ENCODE measurements at places on chromosomes 12 and 14.
A peak's percentile ranks its signal among the peaks of the same experiment; 100 is the strongest.

DNA sequence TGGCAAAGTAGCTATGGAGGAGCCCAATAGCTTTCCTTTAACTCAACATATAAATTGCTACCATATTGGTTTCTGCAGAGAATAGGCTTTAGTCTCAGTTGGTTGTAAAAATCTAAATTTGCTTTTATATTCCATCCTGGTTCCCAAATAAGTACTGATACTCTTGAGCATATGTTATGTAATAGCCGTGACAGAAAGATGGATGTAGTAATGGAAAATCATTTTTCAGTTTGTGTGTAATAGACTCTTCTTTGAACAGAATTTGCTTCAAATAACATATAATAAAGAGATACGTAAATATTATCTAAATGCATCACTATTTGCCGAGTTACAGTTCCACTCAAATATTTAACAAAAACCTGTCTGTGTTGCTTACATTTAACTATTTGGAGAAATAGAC, 271.6 kb downstream of the LRFN5 start:
- no peak for DNase-seq

DNA sequence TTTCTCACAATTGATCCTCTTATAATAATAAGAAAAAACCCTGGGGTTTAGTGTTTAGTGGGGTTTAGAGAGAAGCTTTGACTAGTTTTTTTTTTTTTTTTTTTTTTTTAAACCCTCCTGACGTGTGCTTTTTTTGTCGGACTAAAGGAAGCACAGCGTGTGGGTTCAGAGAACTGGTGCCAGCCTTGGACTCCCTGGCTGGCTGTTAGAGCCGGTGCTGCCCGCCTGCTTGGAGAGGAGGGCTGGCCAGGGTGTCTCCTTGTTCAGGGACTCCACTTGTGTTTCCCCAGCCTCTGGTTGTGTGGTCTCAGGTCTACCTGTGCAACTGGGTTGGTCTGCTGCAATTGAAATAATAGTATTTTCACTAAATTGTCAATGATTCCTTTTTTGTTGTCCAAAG, 54.1 kb upstream of the ASPG start:
- DNase-seq = no peak

GRCh38 chr12:44100264-44100663, 264.4 kb downstream of the TMEM117 start:
- no peak for DNase-seq

GRCh38 chr12:71162832-71163763, 5.3 kb upstream of the TSPAN8 start:
- no peak for DNase-seq

DNA sequence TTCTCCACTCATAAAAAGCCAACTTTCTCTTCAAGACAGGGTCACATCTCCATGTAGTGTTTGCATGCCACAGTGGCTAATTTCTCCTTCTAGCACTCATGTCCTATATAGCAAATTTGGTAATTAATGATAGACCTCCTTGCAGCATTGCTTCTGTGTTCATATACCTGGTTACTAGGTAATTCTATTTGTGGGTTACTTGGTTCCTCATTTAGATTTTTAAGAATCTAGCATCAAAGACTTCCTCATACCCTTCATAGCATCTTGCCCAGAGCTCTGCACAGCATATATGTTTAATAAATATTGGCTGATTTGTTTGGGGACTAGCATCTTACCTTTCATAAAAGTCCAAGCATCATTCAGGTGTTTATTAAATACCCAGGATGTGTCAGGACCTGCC, 152.1 kb downstream of the DUSP6 start:
- no peak for DNase-seq

- DNase-seq = no peak
Measured at GRCh38 chr14:85529803-85530574, at the start of gene FLRT2. TSS of gene FLRT2 (plus strand) at chr14:85530144. CDS start at chr14:85621515, 91,371 bp downstream.

GRCh38 chr12:41365653-41366171, 177.6 kb downstream of the PDZRN4 start:
- DNase-seq = no peak

GRCh38 chr14:22668417-22668816, 24.3 kb upstream of the OR6J1 start:
- DNase-seq = no peak

DNA sequence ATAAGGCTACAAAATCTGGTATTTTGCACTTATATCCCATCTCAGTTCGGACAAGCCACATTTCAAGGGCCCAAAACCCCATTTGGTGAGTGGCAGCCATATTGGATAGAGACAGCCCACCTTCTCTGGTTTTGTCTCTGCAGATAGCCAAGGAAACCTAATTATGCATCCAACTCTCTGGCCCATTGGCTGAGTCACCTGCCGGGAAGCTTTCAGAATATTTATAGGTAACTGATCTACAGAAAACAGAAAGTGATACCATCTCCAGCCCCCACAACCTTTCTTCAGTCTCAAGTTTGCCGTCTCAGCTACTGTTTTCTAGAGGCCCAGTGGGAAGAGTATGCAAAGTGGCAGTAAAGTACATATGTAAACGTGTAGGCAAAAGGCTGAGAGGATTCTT, 33.7 kb upstream of the PPP1CC start:
- peak; percentile 32 for DNase-seq

- peak; percentile 31 for DNase-seq
Measured at GRCh38 chr14:55271572-55272298, 514 bp downstream of the FBXO34 start.

GRCh38 chr14:94571950-94572349, 9.3 kb upstream of the SERPINA5 start:
- DNase-seq = no peak

- no peak for DNase-seq
Measured at GRCh38 chr12:70644861-70645260, 7.6 kb upstream of the PTPRB start.

GRCh38 chr12:21336656-21337055, 1.9 kb upstream of the SLCO1A2 start:
- DNase-seq = no peak

DNA sequence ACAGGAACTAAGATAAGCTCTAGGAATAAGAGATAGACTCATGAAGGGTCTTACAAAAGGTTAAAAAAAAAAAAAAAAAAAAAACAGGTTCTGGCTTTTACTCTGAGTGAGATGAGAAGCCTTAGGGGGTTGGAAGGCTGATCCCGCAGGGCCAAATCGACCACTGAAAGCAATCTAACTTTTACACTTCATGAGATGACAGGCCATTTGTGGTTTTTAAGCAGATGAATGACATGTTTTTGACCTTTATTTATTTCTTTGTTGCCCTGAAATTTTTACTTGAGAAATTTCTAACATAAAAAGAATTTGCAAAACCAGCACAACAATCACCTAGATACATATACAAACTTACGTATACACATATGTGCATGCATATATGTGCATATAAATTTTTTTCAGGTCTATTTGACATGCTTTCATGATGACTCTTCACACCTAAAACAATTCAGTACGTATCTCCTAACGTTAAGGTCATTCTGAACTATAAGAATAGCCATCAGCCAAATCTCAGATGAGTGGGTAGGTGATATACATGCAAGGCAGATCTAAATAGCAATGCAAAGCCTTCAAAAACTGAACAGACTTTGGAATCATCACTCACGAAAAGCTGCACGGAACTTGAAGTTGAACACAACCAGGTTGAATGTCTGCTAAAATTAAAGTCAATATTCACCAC, 87.0 kb downstream of the R3HDM2 start:
- DNase-seq = no peak

DNA sequence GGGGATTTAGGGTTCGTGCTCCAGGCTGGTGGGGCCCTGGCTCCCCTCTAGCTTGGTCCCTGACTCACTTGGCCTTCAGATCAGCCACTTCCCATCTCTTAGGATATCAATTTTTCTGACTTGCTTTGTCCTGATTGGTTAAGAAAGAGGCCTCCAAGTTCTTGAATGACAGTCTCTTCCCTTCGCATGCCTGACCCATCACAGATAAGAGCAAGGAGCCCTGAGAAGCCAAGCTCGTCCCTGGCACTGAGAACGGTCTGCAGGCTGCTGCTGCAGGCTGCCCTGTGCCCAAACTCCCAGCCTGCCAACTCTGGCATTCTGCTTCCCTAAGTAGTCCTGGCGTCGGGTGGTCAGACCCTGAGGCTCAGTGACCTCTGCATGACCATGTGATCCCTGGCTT, 794 bp upstream of the LRTM2 start:
- no peak for DNase-seq

DNA sequence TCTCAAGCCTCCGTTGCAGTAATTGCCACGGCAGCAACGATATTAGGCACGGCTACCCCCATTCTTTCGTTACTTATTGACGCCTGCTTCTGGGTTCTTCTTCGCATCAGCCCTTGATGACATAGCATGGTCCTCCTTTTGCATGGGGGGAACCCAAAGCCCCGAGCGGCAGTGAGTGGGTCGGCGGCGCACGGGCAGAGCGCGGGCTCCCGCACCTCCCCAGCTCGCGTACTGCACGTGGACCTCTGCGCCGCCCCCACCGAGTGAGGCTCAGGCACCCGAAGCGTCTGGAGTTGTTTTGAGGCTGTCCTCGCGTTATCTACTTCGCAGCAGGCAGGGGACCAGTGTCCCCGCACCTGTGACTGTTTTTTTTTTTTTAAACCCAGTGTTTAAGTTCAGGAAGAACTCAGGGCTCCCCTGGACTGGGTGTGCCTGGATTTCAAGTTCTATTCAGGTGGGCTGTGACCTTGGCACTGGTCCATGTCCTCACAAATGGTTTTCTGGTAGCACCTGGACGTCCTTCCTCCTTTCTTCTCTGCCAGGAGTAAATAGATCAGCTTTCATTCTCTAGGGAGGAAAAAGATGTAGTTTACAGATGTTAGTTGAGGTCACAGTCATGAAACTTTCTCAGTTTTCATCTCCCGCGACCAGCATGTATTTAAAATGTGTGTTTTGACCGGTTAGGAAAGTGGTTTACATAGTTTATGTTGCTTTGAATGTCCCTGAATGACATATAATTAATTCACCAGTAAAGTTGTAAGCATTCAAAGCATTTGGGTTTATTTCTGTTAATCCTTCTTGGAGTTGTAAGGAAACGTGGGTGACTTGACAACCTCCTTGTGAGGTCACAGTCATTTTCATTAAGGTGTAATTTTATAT, 1.4 kb upstream of the FOXN4 start:
- no peak for DNase-seq

DNA sequence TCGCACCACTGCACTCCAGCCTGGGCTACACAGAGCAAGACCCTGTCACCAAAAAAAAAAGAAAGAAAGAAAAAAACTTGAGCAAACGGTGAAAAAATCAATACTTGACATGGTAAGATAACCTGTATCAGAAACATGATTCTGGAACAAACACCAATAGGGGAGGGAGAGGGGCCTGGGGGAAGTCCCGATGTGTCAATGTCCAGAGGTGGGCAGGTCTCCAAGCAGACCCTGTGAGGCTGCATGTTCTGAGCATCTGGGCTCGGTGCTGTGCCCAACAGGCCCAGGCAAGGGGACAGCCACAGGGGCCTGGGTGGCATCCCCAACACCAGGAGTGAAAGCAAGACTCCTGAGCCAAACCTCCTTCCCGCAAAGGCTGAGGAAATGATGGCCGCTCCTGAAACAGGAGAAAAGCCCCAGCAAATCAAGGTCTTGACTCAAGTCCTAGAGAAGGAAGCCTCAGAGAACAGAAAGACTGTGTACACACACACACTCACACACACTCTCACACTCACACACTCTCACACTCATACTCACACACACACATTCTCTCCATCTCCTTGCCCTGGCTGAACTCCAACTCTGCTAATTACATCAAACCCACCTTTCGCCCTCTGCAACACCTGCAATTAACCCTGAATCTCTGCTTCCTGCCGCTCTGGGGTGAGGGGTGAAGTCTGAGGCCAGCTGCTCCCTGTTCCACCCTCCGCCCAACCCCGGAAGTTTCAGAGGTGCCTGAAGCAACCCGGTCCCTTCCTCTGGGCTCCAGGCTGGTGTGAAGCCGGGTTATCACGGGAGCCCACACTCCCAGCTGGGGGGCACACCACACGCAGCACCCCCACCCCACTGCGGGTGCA, 20.4 kb downstream of the CCDC88C start:
- no peak for DNase-seq

- DNase-seq = no peak
Measured at GRCh38 chr12:62886796-62887195, 48.2 kb downstream of the PPM1H start.

DNA sequence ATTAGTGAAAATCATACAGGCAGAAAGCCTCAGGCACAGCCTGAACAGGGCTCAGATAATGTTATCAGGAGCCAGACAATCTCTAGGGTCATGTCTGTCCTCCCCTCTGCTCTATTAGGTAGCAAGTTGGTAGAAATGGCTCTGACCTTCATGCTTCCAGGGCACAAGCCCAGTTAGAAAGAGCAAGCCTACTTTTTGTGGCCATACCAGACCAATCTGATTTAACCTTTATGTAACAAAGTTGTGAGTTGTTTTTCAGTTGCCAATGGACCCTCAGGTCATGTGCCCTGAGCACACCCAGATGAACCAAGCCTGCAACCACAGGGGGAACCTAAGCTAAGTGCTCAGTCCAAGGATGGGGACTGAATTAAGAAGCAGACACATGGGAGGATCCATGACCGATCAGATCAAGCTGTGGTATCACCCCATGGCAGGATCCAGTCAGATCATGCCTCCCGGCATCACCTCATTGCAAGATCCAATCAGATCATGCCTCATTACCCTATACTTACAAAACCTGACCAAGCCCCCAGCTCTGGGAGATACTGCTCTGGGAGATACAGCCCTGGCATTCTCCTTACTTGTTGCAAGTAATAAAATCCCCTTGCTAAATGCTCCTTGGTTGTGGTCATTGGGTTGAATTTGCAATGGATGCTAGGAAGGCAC, 18.8 kb upstream of the HIGD1C start:
- DNase-seq = no peak

GRCh38 chr12:9813821-9814798, 13.2 kb upstream of the KLRF1 start:
- DNase-seq = peak; percentile 86

- no peak for DNase-seq
Measured at GRCh38 chr12:60120199-60120598, 524.4 kb downstream of the SLC16A7 start.

- DNase-seq = no peak
Measured at GRCh38 chr14:64845878-64846277, 33.8 kb downstream of the SPTB start.

DNA sequence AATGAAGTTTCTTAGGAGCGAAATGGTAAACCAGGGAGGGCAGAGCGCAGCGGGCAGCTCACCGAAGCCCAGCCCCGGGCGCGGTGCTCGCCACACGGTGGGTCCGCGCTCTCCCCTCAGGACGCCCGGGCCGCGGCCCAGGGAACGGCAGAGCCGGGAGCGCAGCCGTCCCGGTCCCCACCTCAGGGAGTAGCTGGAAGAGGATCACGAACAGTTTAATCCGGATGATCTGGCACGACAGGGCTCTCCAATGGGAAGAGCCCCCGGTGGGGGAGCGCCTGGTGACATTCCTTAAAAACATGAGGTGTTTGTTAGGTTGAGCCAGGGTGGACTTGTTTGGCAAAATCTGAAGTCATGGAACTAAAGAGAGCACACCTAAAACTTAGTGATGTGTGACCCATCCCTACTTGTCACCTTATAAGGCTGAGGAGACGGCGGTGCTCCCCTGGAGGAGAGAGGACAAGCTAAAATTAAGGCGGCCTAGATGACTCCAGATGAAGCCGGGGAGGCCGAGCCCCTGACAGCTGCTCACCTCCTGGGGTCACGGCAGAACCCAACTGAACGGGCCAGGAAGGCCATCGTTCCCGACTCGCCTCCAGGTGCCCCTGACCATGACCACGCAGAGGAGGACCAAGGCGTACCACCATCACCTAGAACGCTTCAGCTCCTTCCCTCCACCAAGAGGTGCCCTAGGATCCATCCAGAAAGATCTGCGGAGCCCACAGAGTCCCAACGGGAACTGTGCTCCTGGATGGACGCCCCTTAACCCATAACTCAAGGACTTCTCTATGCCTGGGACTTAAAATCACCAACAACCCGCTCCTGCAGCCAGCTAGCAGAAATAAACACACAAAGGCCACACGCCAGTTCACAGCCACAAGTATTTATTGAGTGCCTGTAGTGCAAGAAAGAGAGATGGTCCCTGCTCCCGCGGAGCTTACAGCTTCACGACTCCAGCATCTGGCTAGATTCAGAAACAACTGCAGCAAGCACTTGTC, 866 bp upstream of the PITPNM2 start:
- no peak for DNase-seq

Data from stimulated activated CD8-positive, alpha-beta memory T cell treated with anti-CD3 and anti-CD28 coated beads, Interleukin-4, amount 100 ng/mL, for 24 hours (primary cell).